ENCODE measurements at places on chromosomes 7 and 10.
A peak's percentile ranks its signal among the peaks of the same experiment; 100 is the strongest.

DNA sequence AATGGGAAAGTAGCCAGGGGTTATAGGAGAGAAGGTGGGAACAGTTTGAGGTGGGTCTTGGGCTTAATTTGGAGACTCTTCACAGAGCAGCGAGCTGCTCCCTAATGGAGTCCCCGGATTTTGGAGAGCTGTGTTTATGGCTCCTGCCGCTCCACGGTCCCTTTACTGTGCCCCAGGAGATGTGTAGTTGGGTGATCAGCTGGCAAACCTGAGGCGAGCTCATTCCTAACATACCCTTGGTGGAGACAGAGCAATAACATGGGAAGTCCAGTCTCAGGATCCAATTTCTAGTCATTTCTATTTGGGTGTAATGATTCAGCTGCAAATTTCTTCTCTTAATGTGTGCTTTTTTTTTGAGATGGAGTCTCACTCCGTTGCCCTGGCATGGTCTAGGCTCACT, 1.5 kb downstream of the GARIN1A start:
- no peak for DNase-seq

DNA sequence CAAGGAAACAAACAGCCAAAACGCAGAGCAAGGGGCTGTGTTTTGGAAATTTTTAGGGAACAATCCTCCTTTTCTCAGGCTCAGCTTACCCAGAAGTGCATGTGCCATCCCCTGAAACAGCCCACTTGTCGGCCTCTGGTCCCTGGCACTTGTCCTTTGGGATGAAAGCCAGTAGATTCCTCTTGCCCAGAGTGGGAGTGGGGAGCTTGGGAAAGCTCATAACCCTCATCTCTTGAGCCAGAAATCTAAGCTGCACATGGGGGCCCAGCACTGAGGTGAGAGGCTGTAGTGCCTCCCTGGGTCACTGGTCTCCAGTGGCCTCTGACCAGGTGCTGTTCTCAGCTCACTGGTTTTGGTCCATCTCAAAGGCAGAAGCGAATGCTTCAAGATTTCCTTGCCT, 150.3 kb downstream of the RNF216 start:
- DNase-seq = no peak

GRCh38 chr10:63115732-63116383, 17.3 kb upstream of the NRBF2 start:
- DNase-seq = peak; percentile 92

DNA sequence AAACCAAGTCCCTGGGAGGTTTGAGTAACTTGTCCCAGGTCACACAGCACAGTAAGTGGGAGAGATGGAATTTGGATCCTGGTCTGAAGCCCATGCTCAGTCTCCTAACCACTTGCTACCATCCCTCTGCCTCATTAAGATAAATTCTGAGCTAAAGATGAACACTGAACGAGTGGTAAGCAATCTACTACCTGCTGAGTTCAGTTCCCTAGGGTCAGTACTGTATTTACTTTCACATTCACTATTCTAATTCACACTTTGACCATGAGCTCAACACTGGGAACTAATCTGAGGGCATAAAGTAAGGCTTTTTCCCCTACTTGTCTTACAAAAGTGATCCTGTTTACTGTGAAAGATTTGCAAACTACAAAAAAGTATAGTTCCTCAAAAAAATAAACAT, 2.4 kb downstream of the UROS start:
- DNase-seq = no peak

DNA sequence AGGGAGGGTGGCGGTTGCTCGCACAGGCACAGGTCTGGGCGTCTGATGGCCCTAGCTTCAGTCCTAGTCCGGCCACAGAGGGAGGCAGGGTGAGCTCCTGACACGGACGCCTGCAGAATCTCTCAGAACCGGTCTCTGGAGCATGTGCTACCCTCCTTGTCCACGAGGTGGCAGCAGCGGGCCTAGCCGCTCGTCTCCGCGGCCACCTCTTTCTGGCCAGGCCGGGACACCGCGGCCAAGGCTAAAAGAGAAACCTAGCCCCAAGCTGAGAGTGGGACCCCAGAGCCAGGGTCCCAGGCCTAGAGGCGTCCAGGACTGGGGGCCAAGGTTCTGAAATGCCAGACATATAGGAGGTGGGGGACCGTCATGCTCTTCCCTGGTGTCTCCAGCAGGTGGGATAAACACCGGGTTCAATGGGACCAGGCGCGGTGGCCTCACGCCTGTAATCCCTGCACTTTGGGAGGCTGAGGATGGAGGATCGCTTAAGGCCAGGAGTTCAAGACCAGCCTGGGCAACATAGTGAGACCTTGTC, 3.2 kb upstream of the LAT2 start:
- DNase-seq = peak; percentile 97

DNA sequence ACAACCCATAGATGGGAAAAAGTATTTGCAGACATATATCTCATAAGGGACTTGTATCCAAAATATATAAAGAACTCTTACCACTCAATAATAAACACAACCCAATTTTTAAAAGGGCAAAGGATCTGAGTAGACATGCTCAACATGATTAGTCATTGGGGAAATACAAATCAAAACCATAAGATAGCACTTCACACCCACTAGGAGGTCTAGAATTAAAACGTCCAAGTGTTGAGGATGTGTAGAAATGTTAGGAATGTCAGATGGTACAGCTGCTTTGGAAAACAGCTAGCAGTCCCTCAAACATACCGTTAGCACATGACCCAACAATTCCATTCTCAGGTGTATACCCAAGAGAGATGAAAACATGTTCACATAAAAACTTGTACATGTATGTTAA, 8.3 kb downstream of the PSTK start:
- DNase-seq = no peak

DNA sequence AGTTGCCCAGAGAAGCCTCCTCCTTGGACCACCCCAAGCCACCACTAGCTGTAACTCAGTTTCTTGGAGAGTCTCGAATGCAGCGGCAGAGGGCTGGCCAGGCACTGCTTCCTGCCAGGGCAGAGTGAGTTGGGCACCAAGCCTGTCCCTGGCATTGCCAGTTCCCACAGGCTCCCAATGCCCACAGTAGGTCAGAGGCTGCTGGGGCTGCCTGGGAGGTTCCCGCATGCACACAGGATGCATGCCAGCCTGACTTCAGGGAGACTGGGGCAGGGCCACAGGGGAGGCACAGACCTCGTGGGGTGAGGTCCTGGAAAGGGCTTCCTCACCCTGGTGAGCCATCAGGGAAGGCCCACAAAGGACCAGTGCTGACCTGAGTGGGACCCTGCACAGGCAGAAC, 152.8 kb downstream of the ZNF248 start:
- peak; percentile 22 for DNase-seq
